RPMI7951 (cell line): ENCODE measurements at places on chromosomes 1 and 21.

DNA sequence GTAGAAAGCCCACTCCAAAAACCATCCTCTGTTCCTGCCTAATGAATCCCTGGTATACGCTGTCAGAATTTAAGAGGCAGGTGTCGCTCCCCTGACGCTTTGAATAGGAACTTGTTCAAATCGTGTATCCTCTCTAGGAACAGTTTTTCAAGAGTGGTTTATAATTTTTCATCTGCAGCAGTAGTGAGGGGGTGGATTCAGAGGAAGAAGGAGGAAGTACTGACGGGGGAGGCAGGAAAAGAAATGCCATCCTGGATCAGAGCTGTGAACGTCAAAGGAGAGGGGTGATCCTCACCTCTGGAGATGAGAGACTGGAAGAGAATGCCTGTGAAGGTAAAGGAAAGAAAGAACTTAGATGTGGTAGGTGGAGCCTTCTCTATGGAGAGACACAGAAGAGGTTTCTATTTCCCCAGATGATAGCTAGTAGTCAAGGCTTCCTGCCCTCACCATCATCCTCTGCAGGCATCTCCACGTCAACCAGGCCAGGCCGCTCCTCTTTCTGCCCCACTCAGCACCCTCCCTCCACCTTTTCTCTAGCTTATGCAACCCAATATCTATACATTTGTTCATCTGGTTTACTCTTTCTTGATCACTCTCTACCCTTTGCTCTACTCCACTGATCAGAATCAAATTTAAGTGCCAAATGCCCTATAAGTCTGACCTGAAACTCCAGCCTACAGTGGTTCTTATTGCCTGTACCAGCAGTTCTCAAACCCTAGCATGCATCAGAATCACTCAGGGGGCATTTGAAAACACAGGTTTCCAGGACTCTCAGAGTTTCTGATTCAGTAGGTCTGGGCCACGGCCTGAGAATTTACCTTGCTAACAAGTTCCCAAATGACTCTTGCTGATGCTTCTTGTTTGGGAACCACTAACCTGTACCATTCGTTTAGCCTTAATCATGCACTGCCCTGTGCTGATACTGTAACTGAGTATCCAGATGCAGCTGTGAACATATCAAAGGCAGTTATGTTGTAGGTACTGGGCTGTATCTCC, 13.1 kb upstream of the BCL9 start:
- no peak for DNase-seq

DNA sequence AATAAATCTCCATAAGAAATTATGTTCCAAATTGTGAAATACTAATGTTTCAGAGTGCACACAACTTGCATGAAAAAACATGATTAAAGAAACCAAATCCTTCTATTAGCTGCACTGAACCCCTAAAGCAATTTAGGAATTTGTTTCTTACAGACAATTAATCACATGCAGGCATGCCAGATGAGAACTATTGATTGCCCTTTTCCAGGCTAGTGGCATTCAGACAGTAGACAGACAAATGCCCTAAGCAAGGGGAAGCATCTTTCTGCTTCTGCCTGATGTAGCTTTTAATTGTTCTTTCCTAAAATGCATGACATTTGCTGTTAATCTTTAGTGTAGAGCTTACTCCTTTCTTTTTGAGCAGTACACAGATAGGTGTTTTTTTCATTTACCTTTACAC, 229.5 kb downstream of the DPYD start:
- no peak for DNase-seq

DNA sequence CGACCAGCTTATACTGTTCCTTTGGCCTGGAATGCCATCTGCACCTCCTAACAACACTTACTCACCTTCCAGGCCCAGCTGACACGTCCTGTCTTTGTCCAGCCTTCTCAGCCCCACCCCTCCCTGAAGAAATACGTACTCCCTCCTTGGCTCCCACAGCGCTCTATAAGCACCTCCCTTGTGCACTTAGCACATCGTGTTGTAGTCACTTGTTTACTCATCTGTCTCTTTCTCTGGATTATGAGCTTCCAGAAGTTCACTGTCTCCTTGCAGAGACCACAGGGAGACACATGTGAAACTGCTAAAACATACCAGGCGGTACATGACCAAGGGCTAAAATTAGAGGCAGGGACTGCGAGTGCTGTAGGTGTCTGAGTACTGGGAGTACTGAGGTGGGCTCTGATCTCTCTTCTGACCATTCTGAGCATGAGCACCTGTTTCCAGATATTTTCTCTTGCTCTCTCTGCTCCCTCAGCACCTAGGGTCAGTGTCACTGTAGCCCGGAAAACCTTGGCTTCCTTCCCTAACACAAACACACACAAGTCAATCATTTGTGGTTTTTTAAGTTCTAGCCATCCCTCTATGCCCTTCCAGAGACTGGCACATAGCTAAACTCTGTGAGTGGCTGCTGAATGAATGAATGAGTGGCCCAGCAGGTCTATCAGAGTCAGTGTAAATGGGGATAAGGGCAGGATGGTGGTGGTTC, 5.1 kb downstream of the DCST1 start:
- DNase-seq: no peak

- no peak for DNase-seq
Observed at GRCh38 chr1:235932090-235932510, 65.4 kb upstream of the LYST start.

GRCh38 chr21:32878661-32879060, 107.1 kb upstream of the PAXBP1 start:
- DNase-seq: no peak

- no peak for DNase-seq
Observed at GRCh38 chr1:178335426-178335825, 161.3 kb downstream of the CLEC20A start.

- DNase-seq: no peak
Observed at GRCh38 chr1:51605961-51606723, 10.8 kb upstream of the OSBPL9 start.

DNA sequence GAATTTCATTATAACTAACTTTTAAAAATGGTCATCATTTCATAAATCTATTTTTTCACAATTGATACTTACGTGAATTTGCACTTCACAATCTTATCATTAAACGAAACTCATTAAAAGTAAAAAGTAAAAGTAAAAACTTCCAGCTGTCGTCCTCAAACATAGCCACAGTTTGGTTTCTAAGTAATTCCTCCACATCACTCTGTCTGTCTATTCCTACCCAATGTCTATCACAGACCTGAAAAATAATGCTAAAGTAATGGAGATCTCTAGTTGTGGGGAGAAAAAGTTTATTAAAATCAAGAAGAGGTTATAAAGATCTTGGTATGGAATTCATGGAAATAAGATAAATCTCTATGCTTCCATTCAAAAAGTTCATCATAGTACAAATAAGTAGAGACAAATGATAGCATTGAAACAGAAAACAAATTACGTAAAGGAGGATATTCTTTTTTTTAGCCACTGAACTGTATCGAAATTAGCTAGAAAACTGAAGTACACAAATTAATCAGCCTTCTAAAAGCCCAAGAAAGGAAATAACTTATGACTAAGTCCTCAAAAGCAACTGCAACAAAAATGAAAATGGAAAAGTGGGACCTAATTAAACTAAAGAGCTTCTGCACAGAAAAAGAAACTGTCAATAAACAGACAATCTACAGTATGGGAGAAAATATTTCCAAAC, 148.6 kb downstream of the TIAM1 start:
- DNase-seq: no peak

DNA sequence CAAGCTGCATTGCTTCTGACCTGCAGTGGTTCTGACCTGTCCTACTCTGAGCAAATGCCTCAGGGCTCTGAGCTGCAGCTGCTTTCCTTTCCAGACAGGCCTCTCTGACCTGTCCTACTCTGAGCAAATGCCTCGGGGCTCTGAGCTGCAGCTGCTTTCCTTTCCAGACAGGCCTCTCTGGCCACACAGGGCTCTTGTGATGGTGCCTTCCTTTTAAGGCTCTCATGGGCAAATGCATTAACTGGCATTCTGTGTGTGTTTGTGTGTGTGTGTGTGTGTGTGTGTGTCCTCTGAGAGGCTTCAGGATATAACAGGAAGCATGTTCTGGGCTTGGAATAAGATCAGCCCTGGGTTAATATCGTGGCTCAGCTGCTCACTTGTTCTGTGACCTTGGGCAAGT, 131.3 kb downstream of the NTPCR start:
- DNase-seq: peak; percentile 99

- no peak for DNase-seq
Observed at GRCh38 chr1:184395370-184395769, 8.5 kb downstream of the C1orf21 start.

DNA sequence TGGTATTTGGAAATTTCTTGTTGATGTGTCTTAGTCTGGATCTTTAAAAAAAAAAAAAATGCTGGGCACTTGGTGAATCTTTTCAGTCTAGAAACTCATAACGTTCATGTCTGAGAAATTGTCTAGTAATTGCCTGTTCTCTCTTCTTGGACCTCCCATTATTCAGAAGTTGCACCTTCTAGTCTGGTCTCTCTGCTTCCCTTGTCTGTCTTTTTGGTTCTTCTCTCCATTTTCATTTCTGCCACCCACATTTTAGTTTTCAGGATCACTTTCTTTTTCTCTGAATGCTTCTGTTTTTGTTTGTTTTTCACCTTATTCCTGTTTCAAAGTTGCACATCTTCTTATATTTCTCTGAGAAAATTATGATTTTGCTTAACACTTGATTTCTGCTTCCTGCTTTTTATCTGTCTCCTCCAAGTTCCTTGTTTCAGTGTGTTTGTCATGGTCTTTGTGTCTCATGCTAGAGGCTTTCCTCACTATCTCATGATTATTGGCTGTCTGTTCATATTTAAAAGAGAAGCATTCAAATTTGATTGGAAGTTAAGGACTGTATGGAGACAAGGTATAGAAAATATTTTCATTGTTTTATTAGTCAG, 21.3 kb downstream of the BACE2 start:
- DNase-seq: no peak

DNA sequence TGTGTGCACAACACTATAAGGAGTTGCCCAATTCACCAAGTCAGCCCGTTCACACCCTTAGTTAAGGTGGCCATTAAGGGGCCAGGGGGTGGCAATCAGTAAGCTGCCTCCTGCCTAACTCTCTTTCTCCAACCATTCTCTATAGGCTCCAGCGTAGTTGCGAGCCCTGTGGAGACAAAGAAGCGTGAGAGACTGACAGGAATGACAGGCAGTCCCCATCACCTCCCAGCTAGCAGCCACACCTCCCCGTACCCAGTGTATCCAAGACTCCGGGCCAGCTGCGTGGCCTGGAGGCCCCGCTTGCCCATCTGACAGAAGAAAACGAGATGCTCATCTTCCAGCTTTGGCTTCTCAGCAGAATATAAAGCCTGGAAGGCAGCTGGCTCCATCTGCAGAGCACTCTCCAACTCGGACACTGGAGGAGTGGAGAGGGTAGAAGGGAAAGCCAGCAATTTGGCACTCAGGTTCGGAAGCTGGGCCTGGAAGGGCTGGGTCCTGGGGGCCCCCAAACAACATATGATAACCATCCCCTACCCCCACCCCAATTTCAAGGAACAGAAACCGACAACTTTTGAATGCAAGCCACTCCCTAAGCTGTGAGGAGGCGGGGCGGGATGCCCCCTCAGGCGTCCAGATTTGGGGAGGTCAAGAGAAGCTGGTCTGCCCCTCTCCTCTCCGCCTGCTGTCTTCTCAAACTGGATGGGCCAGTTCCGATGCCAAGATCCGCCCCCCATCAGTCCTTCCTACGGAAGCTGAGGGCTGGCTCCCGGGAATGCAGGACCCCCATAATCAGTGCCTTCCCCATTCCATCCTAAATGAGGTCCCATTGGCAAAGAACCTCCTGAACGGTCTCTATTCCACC, 872 bp downstream of the TSTD1 start:
- no peak for DNase-seq

GRCh38 chr1:94044290-94044790, 76.6 kb downstream of the ABCA4 start:
- DNase-seq: no peak

GRCh38 chr1:116178837-116179236, 67.6 kb downstream of the MAB21L3 start:
- no peak for DNase-seq

- DNase-seq: no peak
Observed at GRCh38 chr21:44684483-44684882, 2.5 kb upstream of the KRTAP12-1 start.

DNA sequence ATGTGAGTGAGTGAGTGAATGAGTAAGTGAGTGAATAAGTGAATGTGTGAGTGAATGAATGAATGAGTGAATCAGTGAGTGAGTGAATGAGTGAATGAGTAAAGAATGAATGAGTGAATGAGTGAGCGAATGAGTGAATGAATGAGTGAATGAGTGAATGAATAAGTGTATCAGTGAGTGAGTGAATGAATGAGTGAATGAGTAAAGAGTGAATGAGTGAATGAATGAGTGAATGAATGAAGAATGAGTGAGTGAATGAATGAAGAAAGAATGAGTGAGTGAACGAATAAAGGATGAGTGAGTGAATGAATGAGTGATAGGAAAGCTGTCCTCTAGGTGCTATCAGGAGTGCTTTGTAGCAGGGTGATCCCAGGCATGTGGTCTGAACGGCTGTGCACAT, 35.7 kb downstream of the CFAP74 start:
- no peak for DNase-seq

- no peak for DNase-seq
Observed at GRCh38 chr21:38042246-38042645, 126.0 kb upstream of the KCNJ6 start.

DNA sequence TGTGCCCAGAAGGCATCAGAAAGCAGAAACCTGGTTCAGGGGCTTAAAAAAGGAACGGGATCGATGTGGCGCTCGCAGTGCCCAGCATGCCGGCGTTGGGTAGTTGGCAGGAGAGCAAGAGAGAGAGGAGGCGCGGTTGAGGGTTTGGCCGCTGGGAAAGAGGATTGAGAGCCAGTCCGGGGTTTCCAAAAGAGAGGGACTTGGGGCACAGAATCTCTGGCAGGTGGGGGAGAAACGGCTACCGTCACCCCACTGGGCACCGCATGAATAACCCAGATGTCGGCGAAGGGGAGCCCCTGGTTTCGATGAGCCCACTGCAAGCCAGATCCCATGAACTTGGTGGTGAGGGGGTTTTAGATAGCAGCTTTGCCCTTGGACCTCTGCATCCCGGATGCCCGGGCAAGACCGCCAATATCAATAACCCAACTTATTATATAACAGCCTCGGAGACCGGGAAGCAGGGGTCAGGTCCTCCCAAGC, 60.4 kb upstream of the ACOT11 start:
- DNase-seq: peak; percentile 29

DNA sequence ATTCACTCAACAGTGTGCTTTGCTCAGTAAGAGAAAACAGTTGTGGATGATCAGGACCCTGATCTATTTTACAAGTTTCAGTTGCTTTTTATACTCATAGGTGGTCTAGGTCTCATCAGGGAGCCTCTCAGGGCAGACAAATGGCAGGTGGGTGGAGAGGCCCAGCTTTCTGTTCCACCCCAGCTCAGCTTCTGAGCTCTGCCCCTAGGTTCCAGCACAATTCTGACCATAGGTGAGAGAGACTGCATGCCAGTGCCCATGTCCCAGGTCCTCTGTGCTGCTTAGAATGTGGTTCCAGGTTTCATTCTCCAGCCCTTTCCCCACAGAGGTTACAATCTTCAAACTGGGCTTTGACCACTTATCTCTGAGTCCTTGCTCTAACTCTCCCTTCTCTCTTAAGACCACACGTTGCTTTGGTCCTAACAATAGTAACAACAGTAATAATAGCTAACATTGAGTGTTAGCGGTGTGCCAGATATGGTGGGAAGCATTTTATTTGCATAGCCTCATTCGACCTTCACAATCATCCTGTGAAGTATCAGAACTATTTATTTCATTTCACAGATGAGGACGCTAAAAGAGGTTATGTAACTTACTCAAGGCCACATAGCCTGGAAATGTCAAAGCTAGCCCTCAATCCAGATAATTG, 19.6 kb upstream of the DUSP10 start:
- no peak for DNase-seq
